T-helper 9 cell (primary cell): ENCODE measurements at places on chromosomes 5 and 9.

- no peak for DNase-seq
These were observed 271.2 kb downstream of the SAXO1 start for GRCh38 chr9:18761742-18762300.

GRCh38 chr5:146039420-146039819 is 66.0 kb downstream of the PLAC8L1 start:
- no peak for DNase-seq

DNA sequence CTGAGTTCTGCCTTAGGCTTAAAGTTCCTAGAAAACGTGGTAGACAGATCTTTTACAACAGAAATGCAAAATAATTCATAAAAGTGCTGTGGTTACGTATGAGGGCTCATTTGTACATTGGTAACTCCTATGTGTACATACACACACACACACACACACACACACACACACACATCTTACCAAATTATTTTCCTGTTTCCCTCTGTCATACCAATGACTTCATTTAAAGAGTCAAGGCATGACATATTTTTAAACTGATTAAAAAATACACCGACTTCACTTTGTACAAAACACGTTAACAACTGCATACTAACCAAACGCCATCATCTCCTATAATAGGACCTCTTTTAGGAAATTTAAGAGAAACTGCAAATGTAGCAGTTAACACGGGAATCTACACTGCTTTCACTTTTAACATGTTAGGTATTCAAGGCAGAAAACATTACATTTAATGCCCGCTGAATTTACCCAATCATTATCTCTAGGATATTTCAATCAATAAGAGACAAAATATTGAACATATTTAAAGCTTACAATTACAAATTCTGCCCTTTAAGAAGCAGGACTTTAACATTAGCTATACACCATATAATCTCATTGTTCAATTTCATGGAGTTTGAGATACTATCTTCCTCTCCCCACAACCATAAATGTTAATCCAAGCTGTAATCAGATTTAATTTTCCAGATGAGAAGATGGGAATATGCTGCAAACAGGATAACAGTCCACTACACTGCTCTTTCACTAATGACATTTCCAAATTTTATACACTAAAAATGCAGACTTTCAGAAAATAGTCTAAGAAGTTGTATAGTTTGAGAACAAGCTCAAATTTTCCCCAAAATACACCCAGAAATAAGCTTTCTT is 133.1 kb downstream of the DENND1A start:
- no peak for DNase-seq

DNA sequence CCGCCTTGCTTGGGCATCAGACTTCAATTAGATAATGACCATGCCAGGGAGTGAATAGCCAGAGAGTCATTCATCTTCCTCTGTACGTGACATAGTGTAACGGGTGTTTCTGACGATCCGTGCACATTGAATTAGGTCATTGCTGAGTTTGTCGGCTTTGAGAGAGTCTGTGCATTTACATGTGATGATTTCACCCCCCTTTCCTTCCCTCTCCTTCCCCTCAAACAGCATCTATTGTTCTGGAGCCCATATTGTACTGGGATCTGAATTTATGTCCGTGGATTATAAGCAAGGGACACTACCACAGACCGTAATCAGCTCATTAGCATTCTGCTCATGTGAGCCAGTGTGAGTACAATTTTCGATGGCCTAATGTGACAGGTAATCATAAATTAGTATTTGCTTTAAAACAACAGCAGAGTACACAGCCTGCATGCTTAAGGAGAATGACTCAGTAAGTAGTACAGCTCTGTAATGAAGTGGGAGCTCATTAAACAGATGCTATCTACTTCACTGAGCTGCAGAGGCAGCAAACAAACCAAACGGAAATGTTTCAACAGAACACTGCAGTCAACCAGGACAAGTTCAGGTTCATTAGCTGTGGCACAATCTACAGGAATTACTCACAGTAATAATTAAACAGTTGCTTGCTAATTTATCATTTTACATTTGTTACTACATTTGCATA is 302.1 kb downstream of the CSNK1G3 start:
- no peak for DNase-seq

DNA sequence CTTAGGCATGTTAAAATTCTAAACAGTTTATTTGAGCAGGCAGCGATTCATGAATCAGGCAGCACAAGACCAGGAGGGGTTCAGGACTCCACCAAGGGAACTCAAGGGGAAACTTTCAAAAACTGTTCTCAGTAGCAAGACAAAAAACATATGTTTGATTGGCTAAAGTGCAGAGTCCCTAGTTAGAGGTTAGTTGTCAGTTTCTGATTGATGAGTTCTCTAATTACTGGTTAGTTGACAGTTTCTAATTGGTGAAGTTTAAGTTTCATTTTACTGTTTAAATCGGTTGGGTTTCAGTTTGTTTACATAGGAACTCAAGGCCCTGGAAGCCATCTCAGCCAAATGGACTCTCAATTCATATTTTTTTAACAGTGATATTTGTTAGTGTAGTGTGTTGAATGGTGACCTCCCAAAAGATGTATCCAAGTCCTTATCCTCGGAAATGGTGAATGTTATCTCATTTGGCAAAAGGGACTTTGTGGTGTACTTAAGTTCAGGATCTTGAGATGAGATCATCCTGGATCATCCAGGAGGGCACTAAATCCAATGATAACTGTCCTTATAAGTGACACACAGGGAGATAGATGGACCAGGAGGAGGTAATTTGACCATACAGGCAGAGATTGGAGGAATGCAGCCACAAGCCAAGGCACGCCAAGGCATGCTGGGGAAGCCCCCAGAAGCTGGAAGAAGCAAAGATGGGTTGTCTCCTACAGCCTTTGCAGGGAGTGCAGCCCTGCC is 219.2 kb upstream of the RAI14 start:
- no peak for DNase-seq

- no peak for DNase-seq
These were observed 392.0 kb upstream of the KCNN2 start for GRCh38 chr5:113969901-113970300.

GRCh38 chr9:106921341-106921899 is 58.5 kb downstream of the ZNF462 start:
- DNase-seq = no peak

DNA sequence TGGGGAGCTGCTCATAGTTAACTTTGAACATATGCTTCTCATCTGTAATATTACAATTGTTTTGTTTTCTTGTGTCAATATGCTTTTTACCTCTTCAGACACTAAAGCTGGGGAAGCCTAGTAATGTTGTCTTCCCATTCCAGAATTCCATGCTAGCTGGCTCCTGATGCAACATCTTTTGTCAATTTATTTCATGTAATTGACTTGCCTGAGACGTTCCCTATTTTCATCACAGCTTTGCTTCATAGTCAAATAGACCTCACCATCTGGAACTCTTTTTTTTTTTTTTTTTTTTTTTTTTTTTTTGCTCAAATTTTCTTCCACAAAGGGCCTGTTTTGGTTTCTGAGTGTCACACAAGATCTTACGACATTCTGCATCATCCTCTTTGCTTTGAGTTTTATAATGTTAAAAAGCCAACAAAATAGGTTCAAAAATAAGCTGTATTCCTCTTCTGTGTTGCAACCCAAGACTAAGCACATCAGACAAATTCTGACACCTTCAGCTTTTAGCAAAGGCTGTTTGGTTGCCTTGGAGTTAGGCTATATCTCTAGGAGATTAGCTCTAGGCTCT is 235.2 kb downstream of the NR3C1 start:
- no peak for DNase-seq

DNA sequence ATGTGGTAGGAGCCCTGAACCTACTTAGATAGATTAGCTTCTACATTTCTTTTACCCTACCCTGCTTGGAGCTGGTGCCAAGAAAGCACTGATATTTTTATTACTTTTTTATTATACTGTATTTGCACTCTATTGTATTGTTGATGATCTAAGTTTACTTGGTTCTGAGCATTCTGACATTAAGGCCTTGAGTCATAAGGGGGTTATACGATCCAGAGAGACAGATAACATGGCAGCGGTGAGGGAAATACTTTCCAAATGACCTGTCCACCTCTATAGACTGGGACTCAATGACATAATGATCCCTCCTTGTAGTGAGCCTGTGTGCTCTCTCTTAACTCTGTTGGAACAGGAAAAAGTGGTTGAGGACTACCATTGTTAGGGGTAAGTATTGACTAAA is 176.3 kb downstream of the MAN2A1 start:
- no peak for DNase-seq

- DNase-seq = no peak
These were observed 2144.6 kb upstream of the ACO1 start for GRCh38 chr9:30239878-30240277.

DNA sequence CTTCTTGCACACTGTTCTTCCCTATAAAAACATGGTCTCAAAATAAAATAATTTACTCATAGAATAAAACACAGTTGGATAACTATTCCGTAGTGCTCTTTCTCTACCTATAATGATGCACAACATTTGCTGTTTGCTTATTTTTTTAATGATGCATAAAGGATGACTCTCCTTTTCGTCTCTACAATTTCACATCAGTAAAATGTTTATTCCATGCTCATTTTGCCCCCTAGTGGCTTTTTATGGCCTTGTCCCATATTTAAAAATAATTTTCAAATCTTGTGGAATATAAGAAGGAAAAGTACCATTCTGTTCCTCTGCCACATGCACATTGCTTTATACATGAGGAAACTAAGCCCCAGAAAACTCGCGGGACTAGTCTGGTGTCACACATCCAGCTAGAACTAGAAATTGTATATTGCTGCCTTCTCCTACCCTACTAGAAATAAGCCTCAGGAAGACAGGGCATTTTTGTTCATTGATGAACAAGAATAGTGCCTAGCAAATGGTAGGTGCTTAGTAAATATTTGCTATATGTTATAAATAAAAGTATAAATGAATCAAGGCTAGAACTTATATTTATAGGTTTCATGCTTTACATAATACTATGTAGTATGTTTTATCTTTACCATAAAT is 12.7 kb downstream of the KCTD16 start:
- no peak for DNase-seq

GRCh38 chr9:117290306-117290840 is 124.5 kb downstream of the ASTN2 start:
- no peak for DNase-seq

DNA sequence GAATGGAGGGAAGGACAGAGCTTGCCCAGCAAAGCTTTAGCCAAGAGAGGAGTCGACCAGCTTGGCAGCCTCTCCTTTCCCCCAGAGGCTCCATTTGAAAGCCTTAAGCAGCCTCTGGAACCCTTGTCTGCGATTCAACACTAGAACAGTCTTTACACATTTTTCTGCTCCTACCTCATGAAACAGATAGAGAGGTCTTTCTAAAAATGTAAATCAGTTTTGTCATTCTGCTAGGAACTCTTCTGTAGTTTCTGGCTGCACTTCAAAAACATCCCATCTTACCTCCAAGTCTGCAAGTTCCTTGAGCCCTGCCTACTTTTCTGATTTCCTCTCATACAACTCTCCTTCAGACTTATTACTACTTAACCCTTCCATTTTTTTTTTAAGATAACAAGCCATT is 70.1 kb downstream of the PDE4D start:
- DNase-seq = no peak

DNA sequence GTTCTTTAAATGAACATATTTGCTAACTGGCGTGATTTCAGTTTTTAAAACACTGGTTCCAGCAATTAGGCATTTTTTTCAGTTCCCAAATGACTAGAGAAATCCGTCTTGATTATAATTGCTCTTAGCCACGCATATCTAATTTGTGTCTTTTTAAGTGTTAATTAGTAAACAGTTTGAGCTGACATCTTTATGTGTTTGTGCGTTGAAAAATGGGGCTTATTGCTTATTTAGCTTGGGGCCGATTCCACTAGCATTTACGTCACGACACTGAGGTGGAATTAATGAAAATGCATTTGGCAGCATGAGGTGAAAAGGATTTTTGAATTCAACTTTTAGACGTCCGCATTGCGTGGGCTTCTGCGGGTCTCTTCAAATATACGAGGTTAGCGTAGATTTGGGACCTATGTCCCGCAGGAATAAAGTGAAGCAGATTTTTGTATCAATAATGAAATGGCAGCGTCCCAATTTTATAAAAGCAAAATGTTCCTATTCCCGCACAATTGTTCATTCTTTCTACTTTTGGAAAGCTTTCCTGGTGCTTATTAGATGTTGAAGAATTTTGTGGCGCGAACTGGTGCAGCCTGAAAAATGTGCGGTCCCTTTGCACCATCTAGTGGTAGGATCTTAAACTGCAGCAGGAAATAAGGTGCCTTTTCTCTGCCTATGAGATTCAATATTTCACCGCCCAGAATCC is 122.7 kb upstream of the LMX1B start:
- DNase-seq = peak; percentile 39

DNA sequence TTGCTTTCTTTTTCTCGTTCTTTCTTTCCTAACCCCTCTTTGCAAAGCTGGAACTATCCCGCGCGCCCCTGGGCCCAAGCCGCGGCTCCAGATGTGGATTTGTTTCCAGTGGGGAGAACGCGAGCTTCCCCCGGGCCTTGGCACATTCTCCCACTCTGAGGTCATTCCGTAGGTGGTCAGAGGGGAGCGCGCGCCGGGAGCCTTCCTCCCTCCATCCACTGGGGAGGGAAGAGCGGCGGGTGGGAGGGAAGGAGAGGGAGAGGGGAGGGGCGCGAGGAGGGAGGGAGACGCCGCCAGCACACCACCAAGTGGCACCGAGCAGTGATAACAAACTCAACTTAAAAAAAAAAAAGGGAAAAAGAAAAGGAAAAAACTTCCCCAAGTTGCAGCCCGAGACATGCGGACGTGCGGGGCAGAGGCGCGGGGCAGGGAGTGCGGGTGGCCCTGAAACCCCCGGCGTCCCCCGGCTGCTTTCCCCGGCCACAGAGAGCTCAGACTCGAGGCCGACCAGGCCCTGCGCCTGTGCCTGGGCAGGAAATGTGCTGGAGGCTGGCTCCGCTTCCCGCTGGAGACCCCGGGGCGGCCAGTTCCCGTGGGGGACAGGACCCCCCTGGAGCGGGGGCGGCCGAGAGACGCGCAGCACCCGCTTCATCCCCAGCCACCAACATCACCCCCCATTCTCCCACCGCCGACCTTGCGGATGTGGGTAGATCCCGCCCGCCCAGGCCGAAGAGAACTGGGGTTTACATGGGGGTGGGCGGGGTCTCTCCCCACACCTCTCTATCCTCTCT is 3.1 kb downstream of the IER5L start:
- DNase-seq = peak; percentile 8

DNA sequence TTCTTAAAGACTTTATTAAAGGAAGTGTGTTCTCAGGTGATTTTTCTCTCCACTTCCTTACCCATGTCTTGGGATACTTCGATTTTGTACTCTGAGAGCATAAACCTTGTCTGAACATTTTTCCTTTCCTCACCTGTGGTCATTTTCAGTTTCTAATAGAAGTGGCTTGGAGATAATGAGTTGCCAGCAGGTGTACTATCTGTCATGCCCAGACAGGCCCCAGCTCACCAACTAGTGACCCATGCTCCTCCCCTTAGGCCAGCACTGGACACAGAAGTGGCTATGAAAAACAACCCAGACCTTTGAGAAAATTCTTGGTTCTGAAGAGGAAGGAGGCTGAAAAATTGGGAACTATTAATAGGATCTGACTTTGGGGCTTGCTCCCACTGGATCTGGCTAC is 49.2 kb upstream of the SMIM32 start:
- no peak for DNase-seq

GRCh38 chr5:75363726-75364495 is 26.9 kb downstream of the HMGCR start:
- no peak for DNase-seq

GRCh38 chr9:79896390-79896980 is 324.7 kb downstream of the TLE4 start:
- DNase-seq = no peak

GRCh38 chr9:93001031-93001430 is 53.7 kb downstream of the FGD3 start:
- no peak for DNase-seq

GRCh38 chr5:173328844-173329490 is 753 bp upstream of the STC2 start:
- DNase-seq = no peak
